ENCODE measurements at places on chromosomes 5 and 9.

DNA sequence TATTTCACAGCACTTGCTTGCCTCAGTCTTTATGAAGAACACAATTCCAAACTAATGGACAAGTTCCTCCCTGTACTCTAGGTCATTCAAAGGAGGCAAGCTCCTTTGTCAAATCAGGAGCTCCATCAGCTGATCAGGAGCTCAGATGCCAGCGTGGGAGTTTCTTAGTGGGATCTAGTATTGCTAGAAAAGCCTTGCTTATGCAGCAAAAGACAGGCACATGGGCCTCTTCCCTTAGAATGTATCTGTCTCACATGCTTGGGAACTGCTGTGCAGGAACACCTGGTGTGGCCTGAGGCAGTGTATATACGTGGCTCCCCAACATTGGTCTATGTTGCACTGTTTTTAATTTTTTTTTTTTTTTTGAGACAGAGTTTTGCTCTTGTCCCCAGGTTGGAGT lies 21.4 kb upstream of the HAVCR1 start:
- no peak for DNase-seq

DNA sequence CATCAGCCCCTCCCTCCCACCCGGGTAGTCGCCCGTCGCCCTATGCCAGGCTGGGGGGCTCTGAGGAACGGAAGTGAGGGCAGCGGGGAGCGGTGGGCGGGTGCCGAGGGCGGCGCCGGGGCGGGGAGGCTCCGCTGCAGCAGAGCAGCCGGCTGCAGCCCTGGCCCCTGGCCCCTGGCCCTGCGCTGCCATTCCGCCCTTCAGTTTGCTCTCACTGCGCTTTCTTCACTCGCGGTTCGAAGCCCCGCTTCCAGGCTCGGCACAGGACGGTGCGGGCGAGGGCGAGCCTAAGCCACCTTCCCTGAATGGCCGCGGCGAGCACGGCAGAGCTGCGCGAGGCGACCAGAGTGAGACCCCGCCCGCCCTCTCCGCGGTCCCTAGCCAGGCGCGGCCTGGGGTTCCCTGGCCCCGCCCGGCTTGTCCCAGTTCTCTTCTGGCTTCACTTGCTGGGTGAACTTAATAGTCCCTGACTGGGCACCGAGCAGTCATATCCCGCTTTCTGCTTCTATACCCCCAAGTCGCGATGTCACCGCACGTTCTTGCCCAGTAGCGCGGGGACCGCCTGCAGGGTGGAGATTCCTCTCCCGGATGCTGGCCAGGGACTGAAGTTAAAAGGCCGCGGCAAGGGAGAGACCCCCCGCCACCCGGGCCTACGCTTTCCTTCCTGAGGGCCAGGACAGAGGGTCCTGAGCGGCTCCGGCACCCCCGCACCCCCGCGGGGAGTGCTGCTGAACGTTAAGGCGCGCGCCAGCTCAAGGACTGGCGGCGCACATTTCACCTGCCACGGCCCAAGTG lies 623 bp upstream of the TRIM36 start:
- no peak for DNase-seq

- peak; percentile 70 for DNase-seq
These were observed 225.8 kb downstream of the FANCC start for GRCh38 chr9:95091601-95092261.

GRCh38 chr5:55481293-55481855 lies 53.4 kb downstream of the PLPP1 start:
- peak; percentile 28 for DNase-seq

GRCh38 chr9:117734523-117735314 lies 30.5 kb downstream of the TLR4 start:
- DNase-seq: peak; percentile 62

DNA sequence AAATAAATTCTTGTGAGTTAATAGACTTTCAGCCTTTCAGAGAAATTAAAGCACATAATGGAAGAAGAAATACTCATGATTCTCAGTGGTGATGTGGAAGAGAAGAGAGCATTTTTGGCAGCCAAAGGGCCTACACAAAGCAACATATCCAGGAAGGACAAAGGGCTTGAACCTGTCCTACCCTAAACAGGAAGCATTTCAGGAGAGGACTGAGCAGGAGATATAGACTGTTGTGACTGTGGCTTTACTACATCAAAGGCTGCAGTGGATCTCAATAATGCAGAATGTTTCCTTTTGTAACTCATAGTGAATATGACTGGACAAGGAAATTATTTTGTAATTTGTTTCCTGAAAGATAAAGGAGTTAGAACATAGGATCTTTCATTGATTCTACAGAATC lies 1.3 kb upstream of the PARP8 start:
- DNase-seq: no peak

DNA sequence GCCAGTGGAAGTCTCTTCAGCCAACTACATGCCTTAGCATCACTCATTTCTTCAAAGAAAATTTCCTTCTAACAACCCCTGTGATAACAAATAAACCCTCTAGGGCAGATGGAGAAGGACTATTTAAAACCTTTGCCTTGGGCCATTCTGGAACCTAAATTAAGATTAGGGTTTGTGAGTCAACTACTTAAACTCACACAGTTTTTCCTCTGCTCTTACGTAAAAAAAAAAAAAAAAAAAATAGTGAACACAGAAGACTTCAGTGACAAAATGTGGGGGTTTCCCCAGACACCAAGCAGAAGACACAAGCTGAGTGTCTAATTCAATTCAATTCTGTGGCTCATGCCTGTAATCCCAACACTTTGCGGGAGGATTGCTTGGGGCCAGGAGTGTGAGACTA lies 65.8 kb upstream of the ERCC6L2 start:
- no peak for DNase-seq

GRCh38 chr5:63962279-63962678 lies at the start of gene HTR1A:
HTR1A (minus strand) TSS chr5:63962445; CDS start chr5:63961719, 726 bp downstream.
- no peak for DNase-seq

DNA sequence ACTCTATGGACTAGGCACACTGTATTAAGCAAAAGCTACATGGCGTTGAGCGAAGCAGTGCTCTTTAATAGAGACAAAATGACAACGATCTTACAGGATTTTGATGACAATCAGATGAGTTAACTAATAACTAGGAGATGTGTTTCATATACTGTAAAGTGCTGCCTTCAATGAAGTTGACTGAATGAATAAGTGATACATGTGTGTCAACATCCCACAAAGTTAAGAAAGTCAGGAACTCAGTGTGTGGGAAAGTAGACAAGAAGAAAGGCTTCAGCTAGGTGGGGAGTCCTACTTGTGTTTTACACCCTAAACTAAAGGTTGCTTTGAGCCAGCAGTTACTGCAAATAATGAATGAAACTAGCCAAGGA lies 79.6 kb downstream of the PAPPA start:
- DNase-seq: no peak
